ENCODE measurements at places on chromosomes 11 and 22.

DNA sequence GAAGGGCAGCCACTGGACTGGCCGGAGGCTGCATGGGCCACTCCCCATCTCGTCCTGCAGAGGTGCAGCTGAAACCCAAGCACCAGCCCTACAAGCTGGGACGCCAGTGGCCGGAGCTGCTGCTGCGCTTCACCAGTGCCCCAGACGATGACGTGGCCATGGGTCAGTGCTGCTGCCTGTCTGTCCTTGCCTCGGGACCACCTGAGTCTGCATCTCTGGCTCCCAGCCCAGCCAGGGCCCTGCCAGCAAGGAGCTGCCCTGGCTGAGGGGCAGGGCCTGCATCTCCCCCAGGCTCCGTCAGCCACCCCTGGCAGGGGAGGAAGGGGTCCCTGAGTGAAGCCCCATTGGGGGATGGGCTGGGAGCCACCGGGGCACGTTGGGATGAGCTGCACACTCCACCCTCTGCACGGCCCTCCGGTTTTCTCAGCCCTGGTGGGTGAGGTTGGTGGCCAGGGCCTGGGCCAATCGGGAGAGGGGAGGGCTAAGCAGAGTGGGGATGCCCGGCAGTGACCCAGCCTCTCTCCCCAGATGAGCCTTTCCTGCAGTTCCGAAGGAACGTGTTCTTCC is 7.2 kb downstream of the FRMD8 start:
- DNase-seq, result no peak

- no peak for DNase-seq
These were observed 13.8 kb downstream of the SNU13 start for GRCh38 chr22:41674846-41675340.

GRCh38 chr11:78234006-78234405 is 45.3 kb downstream of the USP35 start:
- DNase-seq, result no peak

- DNase-seq, result no peak
These were observed 2.7 kb downstream of the RPL27A start for GRCh38 chr11:8685306-8685705.

- DNase-seq, result no peak
These were observed 8.7 kb upstream of the SMIM35 start for GRCh38 chr11:118095493-118095892.

- DNase-seq, result peak; percentile 80
These were observed 34.2 kb downstream of the PHF21B start for GRCh38 chr22:44975427-44976262.

DNA sequence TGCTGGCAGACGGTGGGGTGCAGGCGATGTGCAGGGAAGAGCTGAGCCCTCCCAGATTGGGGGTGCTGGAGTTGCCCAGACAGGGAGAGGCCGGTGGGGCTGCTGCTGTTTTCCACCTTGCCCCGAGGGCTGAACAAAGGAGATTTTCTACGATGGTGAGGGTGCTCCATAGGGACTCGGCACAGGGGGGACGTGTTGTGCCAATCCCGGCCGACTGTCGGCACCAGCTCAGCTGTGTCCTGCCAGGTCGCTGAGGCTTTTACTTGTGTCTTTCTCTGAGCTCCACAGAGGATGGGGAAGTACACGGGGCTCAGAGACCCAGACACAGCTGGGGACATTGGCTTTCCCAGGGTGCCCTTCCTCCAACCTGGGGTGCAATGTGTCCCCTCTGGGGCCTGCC is 816.8 kb downstream of the BRD1 start:
- no peak for DNase-seq

DNA sequence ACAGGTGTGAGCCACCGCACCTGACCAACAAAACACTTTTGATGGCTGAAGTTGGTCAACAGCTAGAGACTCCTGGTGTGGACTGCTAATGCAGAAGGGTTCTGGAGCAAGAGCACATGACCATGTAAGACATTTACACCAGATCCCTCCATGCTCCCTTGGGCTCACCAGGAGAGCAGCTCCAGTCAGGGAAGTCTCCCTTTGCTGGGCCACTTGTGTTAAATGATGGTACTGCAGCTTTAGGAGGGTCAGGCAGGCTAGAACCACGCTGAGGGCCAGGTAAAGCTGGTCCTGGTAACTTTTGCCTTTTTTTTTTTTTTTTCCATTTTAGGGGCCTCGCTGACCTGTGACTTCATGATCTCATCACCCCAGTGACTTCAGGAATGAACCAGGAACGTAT is 146.4 kb downstream of the FBXO7 start:
- DNase-seq, result no peak

GRCh38 chr22:21041937-21042336 is 3.8 kb upstream of the LRRC74B start:
- DNase-seq, result peak; percentile 64

GRCh38 chr11:113193946-113194345 is 120.4 kb upstream of the TTC12 start:
- DNase-seq, result no peak

GRCh38 chr11:67648796-67649613 is 1.5 kb downstream of the ACY3 start:
- DNase-seq, result no peak

- peak; percentile 30 for DNase-seq
These were observed 9.9 kb downstream of the TESMIN start for GRCh38 chr11:68741463-68741862.

DNA sequence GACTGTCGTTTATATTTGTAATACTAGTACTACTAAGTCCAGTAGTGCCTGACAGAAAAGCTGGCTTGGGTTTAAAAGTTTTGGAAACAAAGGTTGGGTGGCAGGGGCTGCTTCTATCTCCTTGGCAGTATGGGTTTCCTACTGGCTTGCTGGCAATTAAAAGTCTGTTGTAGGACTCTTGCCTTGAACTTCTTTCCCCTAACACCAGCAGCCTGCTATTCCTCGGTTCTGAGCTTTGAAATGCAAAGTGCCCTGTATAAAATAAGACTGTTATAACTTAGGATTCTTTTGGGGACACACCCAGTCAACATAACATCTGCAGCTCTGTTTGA is 1.3 kb downstream of the RNF169 start:
- no peak for DNase-seq

DNA sequence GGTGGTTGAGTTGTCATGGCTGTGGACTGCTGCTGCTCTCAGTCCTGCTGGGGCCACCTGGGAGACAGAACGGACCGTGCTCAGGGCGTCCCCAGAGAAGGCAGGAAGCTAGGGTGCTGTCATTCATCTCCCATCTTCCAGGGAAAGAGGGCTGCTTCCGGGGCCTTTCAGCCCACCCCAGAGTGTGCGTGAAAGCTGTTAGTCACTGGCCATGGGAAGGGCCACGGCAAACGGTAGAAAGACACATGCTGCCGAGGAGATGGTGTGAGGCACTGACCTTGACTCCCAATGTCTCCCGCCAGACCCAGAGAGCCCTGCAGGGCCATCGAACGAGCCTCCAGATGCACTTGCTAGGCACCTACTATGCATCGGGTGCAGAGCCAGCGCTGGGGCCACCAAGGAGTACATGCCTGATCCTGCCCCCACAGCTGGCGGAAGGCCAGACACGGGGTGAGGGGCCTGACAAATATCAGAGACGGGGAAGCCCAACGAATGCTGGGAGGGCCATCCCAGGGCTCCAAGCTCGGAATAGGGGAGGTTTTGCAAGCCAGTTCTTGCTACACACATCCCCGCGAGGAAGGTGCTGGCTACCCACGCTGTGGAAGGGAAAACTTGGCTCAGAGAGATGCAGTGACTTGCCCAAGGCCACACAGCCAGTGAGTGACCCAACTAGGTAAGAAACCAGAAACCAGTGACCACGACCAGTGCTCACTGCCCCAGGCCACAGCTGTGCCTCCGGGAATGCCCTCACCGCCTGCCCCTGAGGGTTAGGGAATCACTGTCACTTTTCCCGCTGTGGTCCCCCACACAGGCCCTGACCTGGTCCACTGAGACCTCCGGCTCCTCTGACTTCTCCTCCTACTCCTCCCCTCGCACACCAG is 10.1 kb downstream of the RAC2 start:
- DNase-seq, result no peak

- DNase-seq, result no peak
These were observed 9.0 kb upstream of the RAG1 start for GRCh38 chr11:36558571-36559413.

DNA sequence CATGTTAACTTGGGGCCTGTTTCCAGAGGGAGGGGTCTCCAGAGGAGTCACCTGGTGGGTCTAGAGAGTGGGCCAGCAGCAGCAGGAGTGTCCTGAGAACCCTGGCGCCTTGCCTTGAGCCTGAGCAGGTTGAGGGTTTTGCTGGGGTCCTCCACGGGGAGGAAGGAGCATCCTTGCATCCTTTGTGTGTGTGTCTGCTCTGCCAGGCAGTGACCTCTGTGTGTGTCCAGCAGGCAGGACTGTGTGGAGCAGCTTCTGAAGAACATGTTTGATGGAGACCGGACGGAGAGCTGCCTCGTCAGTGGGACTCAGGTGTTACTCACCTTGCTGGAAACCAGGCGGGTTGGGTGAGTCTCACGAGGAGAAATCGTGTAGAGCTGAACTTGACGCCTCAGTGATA is 55.7 kb downstream of the SBF1 start:
- no peak for DNase-seq

DNA sequence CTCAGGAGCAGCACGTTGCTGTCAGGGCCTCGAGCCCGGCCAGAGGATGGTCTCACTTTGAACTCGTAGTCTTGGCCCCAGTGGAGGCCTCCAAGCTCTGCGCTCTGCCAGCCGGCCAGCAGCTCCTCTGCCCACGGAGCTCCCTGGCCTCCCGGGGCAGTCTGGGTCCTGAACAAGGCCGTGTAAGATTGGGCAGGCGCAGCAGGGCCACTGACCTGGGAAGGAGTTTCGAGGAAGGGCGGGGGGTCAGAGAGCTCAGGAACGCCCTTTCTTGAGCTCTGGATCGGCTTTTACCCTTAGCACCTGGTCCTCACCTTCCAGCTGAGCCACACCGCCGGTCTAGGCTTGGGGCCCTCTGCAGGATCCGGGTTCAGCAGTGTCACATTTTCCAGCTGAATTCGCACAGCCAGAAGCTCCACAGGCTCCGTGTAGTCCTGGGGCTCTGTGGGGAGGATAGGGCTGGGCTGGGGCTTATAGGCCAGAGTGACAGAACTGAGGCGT is 2.1 kb downstream of the ROBO4 start:
- DNase-seq, result no peak

DNA sequence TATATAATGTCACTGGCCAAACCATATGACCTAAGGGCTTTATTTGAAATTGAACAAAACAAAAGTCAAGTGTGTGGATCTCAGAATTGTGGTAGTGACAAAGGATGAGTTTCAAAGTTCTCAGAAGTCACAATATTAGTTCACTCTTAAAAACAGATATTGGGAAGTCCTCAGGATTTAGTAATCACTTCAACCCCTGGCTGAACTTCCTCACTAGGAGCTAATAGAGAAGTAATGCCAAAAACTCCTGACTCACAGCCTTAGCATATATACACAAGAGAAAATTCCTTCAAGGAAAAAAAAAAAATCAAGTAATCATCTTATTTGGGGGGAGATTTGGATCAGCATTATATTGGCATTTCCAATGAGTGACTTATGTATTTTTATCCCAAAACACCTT is 75.6 kb upstream of the APOA1 start:
- peak; percentile 13 for DNase-seq

DNA sequence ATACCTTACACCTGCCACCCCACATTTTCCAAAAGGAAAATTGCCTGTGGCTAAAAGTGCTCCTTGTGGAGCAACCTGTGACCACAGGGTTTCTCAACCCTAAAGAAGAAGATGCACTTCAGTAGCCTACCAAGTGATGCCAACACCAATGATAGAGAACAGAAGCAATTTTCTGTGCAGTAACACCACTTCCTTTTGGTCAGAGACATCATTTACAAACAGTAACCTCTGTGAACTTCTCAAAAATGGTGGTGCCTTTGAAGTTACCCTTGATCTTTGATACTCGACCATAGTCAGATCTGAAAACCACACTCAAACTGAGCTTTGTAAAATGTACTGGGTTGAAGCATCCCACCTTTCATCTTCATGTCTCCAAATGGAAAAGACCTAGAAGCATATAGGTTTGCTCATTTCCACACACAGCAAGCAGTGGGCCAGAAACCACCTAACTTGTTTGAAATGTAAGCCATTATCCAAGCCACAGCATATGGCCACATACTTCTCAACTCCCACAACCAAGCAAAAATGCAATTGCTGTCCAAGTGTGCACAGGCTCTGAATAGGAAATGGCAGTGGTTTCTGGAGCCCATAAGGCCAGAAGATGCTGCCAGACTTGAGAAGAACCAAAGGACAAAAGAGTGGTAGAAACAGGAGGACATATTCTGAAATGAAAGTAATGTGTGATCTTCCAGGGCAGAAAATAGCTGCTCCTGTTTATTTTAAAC is 24.3 kb downstream of the MPPED2 start:
- DNase-seq, result no peak

DNA sequence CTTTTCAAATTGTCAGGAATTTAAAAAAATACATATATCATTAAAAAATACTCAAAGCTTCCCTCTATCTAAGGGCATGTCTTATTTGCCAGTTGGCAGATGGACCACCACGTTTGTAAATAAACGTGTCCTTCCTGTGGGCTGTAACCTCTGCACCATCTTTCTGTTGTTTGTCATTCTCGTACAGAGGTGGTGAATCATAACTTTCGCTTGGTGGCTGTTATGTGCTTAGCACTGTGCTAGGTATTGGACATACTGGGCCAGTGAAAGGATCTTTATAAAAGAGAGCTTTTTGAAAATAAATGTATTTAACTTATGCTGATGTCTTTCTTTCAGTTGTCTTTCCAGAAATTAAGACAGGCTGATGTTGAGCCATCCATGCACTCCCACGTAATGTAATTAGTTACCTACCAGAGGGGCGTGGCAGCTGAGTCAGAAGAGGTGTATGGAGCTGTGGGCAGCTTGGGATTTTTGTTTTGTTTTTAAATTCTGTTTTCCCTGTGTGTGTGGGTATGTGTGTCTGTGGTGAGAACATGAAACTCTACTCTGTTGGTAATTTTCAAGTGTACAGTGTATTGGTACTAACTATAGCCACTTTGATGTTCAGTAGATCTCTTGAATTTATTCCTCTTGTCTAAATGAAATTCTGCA is 62.7 kb downstream of the TECTA start:
- DNase-seq, result peak; percentile 47

- DNase-seq, result peak; percentile 27
These were observed 108.4 kb downstream of the FAT3 start for GRCh38 chr11:92332986-92333385.

DNA sequence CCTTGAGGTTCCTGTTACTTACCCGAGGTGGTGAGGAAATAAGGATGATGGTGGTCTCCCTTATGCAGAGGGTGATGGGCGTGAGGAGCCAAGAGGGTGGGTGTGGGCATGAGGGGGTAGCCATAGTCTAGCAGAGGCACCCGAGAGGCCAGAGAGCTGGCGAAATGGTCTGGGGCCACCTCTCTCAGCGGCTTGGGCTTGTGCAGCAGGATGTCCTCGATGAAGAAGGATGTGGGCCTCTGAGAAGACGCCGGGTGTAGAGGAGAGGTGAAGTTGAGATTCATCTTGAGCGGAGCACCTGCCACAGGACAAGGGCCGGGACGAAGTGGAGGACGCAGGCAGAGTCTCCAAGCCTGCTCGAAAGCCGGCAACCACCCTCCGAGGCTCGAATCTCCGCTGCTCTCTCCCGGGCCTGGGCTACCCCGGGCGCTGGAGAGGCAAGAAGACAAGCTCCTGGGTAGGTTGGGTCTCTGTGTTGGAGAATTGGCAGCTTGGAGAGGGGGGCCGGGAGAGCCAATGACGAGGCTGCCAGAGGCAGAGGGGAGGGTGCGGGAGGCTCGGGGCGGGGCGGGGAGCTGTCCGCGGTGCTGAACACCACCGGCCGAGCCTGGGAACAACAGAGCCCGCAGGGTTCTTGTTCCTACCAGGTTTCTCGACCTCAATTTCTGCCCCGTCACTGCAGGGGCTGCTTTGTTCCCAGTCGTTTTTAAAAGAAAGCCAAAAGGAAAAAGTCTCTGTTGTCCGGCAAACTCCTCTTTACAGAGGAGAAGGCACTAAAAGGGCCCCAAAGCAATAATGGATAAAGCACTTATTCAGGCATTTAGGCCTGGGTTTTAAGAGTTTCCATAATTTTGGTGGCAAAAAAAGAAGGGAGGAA is at the start of gene BSX:
BSX (minus strand) TSS at position 447 of the 877 bp plus-strand sequence; CDS start at position 284, 163 bp downstream.
- peak; percentile 51 for DNase-seq
